ENCODE measurements at places on chromosomes 1 and 21.

- DNase-seq = no peak
Measured at GRCh38 chr1:211939876-211940468, 95.4 kb downstream of the INTS7 start.

DNA sequence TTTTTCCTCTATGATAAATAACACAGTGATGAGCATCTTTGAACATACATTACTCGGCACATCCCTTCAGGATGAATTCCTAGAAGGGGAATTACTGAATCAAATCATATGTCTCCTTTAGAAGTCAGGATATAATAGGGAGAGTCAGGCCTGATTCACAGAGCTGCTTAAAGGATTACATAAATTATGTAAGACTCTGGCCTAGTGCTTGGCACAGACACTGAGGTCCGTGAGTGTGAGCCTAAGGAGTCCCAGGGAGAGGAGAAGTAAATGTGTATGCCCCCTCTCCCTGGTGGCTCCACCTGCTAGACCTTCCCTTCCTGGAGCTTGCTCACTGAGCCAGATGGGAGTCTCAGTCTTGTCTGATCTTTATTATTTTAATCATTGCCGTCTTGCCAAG lies 8.6 kb upstream of the FOXE3 start:
- DNase-seq = no peak

GRCh38 chr1:234698686-234699085 lies 88.7 kb upstream of the IRF2BP2 start:
- DNase-seq = no peak

- no peak for DNase-seq
Measured at GRCh38 chr1:1132042-1132950, 16.4 kb upstream of the C1orf159 start.

DNA sequence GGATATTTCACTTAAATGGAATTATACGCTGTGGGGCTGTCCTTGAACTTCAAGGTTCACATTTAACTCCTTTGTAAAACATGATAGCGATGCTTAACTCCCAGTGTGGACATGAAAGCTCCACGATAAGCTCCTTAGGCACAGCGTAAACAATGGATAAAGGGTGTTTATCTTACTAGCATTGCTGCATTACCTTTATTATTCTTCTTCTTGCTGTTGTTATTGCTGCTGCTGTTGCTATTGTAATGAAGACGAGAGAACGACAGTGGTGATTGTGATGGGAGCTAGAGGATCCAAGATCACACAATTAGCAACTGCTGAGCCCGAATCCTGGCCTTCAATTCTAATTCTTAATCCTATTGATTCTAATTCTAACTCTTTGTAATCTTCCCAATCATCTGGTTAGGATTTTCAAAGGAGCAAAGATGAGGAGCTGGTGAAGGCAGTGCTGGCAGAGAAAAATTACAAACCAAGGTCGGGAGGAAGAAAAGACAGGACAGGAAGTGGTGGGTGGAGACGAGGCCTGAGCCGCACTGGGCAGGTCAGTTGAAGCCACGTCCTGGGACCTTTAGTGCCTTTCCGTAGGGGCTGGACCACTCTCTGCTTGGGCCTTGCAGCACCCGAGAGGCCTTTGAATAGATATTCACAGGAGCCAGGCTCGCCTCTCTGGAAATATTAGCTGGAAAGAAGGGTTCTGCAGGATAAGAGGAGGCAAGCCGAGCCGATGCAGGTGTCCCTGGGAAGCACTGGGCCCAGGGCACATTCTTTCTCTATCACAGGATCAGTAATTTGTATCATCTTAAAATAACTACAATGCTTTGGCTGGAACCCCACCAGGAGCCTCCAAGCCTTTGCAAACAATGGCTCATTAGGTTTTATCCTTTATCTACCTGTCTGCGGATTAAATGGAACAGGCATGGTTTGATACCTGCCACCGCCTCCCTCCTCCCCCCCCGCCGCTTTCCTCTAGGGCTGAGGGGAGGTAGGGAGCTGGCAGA lies 571.6 kb downstream of the AJAP1 start:
- no peak for DNase-seq

DNA sequence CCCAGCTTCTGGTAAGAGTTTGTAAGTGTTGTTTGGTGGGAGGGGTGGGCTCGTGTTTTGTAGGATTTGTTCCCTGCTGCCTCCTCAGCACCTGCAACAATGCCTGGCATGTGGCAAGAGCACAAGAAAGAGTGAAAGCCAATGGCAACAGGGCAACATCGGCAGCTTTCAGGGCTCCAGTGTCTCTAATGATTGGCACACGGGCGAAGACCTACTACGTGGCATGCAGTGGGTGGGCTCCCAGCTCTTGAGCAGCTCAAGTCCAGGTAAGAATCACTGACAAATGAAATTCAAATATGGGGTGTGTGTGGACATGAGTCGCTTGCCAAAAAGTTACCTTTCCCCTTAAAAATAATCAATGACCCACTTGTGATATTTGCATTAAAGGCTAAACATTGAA lies 23.9 kb upstream of the SLC1A7 start:
- DNase-seq = no peak

- no peak for DNase-seq
Measured at GRCh38 chr1:158003406-158003800, 10.0 kb downstream of the KIRREL1 start.

DNA sequence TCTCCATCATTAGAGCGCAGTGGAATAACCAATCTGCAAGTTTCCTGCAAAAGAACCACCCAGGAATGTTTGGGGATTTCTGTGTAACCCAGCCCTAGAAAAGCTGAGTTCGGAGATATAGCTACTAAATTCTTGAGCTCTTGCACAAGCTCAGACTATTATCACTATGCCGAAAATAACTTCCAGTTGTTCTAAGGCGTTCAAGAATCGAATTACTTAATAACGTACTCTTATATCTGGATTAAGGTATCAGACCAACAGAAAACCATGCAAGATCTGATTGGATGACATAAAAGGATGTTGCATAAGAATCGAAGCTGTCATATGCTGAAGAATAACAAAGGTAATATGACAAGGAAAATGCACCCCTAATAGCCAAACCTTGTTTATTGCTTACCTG lies 7.5 kb upstream of the LAMC2 start:
- DNase-seq = no peak

- no peak for DNase-seq
Measured at GRCh38 chr1:28229996-28230395, 2.8 kb downstream of the DNAJC8 start.

GRCh38 chr21:19433623-19434022 lies 1030.0 kb upstream of the TMPRSS15 start:
- DNase-seq = no peak

- DNase-seq = no peak
Measured at GRCh38 chr1:31980835-31981455, 32.7 kb upstream of the KHDRBS1 start.

DNA sequence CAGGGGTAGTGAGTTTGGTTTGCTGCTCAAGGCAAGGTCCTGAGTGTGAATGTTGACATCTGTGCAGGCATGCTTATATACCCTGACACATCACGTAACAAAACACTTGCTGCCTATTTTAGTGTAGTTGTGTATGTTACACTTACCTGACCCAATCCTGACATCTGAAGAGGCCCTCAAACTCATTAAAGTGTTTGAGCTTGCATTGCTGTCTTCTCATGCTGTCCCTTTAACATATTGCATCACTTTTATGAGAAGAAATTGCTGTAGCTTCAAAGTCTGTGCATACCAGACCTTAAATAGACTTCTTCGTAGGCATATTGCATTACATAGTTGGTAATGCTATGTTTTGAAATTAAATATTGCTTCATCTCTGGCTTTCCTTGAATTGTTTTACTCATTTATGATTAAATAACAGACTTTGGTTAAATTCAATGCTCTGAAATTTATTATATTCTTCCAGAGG lies at the start of gene KRTAP19-3:
Gene KRTAP19-3, minus strand, starts transcription at position 51 of the 466 bp plus-strand sequence. CDS start 56 bp downstream, outside the sequence.
- DNase-seq = no peak

GRCh38 chr1:71049951-71050598 lies 2.5 kb upstream of the PTGER3 start:
- DNase-seq = no peak

- DNase-seq = peak; percentile 69
Measured at GRCh38 chr1:113912594-113913311, 7.6 kb downstream of the DCLRE1B start.

DNA sequence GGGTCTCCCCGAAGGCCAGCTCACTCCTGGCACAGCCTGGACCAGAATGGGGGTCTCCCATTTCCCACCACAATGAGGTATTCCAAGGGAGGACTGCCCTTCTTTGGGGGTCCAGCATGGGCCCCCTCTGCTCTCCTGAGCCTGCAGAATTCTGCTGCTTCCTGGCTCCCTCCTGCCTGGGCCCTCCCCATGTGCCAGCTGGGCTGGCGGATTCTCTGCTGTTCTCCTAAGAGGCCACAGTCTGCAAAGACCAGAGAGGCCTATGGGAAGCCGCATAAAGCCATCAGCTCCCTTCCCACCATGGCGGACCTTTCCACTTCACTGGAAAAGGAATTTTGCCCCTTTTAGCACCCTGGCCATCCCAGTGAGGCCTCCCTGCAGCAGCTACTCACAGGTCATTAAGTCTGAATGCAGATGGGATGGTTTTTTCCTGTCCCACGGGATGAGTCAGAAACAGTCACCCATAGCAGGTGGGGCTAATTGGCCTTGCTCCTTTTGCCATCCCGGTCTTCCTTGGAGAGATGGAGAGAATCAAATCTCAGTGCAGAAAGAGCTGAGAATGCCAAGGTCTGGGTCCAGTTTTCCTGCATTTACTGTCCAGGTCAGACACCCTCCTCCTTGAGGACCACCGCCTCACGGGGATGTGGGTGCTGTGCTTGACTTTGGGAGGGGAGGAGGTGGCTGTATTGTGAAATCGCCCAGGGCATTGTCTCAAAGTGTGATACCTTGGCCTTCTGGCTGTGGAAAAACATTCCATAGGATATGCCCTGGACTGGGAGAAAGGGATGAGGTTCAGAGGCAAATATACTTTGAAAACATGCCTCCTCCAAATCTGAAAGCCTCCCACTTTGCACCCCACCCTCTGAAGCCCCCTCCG lies 23.2 kb downstream of the MYBPH start:
- DNase-seq = no peak

GRCh38 chr1:5926686-5927435 lies 65.4 kb downstream of the NPHP4 start:
- DNase-seq = no peak

DNA sequence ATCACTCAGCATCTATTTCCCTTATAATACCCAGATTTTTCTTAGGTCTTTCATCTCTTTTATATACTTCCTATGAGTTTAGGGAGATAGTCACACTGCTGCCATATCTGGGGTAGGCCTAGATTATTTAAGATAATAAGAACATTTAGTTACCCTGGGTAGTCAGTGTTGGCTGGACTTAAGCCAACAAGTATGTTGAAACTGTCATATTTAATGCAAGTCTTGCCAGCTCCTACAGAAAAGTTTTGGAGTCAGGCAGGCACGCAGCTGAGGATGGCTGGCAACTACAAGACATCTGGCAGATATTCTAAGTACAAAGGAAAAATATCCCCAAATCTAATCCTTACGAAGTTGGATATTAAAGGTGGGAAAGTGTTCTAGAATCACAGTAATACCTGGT lies 19.2 kb upstream of the DEPDC1 start:
- no peak for DNase-seq

DNA sequence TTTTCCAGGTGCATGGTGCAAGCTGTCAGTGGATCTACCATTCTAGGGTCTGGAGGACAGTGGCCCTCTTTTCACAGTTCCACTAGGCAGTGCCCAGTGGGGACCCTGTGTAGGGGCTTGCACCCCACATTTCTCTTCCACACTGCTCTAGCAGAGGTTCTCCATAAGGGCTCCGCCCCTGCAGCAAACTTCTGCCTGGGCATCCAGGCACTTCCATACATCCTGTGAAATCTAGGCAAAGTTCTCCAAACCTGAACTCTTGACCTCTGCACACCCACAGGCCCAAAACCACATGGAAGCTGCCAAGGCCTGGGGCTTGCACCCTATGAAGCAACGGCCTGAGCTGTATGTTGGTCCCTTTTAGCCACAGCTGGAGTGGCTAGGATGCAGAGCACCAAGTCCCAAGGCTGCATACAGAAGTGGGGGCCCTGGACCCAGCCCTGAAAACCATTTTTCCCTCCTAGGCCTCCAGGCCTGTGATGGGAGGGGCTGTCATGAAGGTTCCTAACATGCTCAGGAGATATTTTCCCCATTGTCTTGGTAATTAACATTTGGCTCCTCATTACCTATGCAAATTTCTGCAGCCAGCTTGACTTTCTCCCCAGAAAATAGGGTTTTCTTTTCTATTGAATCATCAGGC lies 46.1 kb downstream of the SERBP1 start:
- DNase-seq = no peak

GRCh38 chr1:109474697-109475096 lies 8.4 kb downstream of the SYPL2 start:
- no peak for DNase-seq

GRCh38 chr21:37060296-37060695 lies 12.6 kb downstream of the PIGP start:
- DNase-seq = peak; percentile 63

- DNase-seq = no peak
Measured at GRCh38 chr1:210942513-210942912, 191.4 kb downstream of the KCNH1 start.

- DNase-seq = no peak
Measured at GRCh38 chr1:10656431-10656830, 140.0 kb downstream of the CASZ1 start.

GRCh38 chr1:94265011-94265422 lies 27.6 kb upstream of the ARHGAP29 start:
- DNase-seq = no peak

GRCh38 chr21:38858026-38858811 lies 52.5 kb downstream of the ETS2 start:
- DNase-seq = no peak
